ENCODE measurements at places on chromosomes 1 and 21.

GRCh38 chr1:228308085-228308601 lies 98.5 kb downstream of the TRIM11 start:
- DNase-seq: no peak

DNA sequence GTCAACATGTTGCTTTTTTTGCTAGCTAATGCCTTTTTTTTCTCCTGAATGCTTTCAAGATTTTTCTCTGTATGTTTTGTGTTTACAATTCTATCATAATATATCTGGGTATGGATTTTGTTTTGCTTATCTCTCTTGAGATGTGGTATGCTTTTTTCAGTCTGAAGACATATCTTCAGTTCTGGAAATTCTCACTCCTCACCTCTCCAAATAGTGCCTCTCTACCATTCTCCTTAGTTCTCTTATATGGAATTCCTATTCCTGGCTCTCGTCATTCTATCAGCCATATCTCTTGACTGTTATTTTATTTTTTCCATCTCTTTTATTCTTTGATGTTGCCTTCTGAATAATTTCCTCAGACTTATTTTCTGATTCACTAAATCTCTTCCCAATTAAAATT lies 58.4 kb downstream of the IVNS1ABP start:
- DNase-seq: no peak

- peak; percentile 64 for DNase-seq
These were observed 1.2 kb downstream of the MIER1 start for GRCh38 chr1:66925944-66926343.

DNA sequence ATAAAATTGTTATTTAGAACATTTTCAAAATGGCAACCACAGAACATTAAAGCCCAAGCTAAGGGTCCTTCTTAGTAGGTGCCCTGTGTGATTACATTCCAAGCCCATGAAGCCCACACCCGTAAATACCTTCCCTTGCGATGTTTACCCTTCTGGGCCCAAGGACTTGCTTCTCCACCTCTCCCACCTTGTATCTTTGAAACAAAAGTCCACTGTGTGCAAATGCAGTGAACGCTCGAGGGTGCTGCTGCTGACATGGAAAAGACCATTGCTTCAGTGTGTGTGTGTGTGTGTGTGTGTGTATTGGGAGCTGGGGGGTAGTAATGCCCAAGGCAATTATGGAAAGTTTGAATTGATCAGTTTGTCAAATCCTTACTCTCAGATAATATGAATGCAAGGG lies 298.1 kb downstream of the TGFB2 start:
- no peak for DNase-seq

DNA sequence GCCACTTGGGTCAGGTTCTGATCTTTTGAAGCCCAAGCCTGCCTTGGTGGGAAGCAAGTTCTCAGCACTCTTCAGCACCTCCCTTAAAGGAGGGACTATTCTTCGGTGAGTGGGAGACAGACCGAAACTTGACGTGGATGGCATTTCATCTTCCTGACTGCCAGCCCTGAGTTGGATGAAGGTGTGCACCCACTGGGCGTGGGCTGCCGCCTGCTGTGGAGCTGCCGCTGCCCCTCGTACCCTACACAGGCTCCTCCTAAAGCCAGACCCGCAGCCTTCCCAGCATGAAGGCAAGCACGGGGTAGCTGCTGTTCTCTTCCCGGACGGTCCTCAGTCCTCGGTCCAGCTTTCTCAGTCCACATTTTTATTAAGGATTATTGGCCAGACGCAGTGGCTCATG lies 84.2 kb downstream of the SLC66A1 start:
- DNase-seq: no peak

GRCh38 chr1:86231076-86231475 lies 74.5 kb upstream of the COL24A1 start:
- no peak for DNase-seq

- no peak for DNase-seq
These were observed 10.8 kb downstream of the MTARC1 start for GRCh38 chr1:220797553-220797952.

Data from cerebellar cortex (tissue), 1 donor.